Left ventricle myocardium inferior (tissue), 1 donor: ENCODE measurements at places on chromosomes 5 and 9.

- no peak for DNase-seq
Measured at GRCh38 chr5:81253875-81254274, 20.8 kb downstream of the CKMT2 start.

DNA sequence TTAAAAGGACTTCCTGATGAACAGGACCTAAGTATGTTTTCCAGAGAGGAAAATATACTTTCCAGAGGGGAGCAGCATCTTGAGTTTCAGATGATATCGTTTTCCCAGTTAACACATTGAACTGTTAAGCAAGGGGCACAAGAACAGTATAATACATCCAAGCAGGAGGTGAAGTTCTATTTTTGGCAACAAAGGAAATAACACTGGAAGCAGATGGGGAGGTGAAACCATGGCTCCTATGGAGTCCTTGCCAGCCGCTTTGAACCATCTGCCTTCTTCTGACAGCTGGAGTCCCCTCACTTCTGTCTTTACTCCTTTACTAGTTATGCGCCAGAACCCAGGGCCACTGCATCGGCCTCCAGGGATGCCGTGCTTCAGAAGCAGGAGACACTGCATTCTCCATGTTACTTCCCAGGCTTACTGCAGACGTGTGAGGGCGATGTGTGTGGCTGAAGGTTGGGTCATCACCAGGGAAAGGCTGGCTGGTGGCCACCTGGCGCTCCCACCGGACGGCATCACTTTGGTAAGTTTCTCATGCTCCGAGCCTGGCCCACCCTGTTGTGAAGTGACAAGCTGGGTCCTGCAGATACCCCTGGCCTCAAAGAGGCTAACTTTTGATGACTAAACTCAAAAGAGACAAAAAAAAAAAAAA is 77.8 kb downstream of the TTLL11 start:
- DNase-seq = no peak

GRCh38 chr5:90503596-90503995 is 25.8 kb downstream of the LYSMD3 start:
- DNase-seq = no peak

GRCh38 chr9:26727471-26727870 is 165.1 kb downstream of the CAAP1 start:
- no peak for DNase-seq

DNA sequence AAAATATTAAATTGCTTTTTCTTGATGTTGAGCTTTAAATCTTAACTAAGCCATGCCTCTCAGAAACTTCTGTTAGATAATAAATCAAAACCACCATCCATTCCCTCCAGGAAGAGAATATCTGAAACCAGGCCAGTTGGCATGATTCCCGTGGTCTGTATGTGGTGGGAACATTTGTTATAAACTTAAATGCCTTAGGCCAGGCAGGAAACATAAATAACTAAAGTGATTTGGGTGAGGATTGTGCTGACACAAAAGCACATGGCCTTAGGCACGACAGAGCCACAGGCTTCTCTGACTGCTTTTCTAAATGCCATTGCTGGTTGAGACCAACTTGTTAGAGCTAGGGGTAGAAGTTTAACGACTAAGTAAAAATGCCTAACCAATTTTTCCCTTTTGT is 255.9 kb downstream of the GABRG2 start:
- DNase-seq = no peak

DNA sequence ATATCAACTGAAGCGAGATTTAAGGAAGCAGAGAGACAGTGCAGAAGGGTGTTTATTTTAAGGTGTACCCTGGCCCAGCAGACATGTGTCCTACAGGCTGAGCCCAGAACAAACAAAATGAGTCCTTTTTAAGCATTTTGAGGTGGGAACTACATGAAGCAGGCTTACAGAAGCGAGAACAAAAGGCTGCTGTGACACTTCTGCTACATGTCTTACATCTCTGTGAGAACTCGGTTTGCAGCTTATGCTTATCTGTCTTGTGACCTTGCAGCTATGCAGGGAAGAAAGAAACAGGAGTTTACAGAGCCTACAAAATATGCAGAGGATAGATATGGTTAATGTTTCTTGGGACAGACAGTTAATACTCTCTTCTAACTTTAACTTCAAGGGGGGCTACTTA is 295.9 kb downstream of the CEMIP2 start:
- no peak for DNase-seq

GRCh38 chr5:54311176-54311677 is 854 bp upstream of the ARL15 start:
- no peak for DNase-seq

GRCh38 chr9:135198144-135198543 is 110.7 kb downstream of the OLFM1 start:
- no peak for DNase-seq

- no peak for DNase-seq
Measured at GRCh38 chr9:87276851-87277261, 220.8 kb upstream of the DAPK1 start.

- DNase-seq = no peak
Measured at GRCh38 chr5:162052676-162053075, 14.9 kb upstream of the GABRG2 start.

DNA sequence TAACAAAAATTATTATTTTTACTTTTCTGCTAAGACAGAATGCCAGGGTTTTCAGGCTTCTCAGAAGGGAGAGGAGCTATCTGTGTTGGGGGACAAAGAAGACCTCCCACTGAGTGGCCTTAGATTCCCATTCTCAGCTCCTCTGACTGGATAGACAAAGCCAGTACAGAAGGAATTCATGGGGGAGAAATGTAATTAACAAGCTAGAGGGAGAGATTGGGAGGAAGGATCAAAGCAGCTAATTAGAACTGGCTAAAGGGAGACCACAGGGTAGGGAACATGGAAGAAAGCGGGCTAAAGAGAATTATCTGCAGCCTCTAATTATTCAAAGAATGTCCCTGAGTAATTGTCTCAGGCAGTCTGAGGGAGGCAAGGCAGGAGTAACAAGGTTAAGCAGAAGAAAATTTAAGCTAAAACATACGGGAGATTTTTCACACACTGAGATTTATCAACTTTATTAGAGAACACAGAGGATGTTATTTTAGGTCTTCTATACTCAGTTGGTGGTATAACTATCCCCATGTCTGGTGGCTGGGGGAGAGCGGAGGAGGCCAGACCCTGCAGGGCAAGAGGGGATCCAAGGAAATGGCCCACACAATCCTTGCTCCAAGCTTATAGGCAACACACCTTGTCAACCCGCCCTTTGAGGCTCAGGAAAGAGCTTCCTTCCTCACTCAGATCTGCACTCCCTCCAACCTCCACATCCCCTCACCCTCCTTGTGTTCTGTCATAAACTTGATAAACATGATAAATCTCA is 87.7 kb upstream of the LRRTM2 start:
- DNase-seq = no peak

GRCh38 chr5:135891268-135891667 is 4.4 kb downstream of the IL9 start:
- DNase-seq = no peak

DNA sequence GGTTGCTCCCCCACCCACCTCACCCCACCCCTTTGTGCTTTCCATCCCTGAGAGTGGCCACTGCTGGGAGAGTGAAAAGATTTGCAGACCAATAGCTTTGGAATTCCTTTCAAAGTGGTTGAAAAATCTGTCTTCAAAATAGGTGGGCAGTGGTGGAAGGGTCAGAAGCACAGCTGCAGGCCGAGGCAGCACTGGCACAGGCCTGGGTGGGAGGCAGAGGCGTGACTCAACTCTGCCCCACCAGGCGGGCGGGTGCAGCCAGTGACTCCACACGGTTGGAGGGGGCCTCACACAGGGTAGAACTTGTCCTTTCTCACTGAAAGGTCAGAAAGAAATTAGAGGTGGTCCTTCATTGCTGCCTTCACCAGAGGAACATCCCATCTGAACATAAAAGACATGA is 214.9 kb upstream of the TBCA start:
- no peak for DNase-seq

DNA sequence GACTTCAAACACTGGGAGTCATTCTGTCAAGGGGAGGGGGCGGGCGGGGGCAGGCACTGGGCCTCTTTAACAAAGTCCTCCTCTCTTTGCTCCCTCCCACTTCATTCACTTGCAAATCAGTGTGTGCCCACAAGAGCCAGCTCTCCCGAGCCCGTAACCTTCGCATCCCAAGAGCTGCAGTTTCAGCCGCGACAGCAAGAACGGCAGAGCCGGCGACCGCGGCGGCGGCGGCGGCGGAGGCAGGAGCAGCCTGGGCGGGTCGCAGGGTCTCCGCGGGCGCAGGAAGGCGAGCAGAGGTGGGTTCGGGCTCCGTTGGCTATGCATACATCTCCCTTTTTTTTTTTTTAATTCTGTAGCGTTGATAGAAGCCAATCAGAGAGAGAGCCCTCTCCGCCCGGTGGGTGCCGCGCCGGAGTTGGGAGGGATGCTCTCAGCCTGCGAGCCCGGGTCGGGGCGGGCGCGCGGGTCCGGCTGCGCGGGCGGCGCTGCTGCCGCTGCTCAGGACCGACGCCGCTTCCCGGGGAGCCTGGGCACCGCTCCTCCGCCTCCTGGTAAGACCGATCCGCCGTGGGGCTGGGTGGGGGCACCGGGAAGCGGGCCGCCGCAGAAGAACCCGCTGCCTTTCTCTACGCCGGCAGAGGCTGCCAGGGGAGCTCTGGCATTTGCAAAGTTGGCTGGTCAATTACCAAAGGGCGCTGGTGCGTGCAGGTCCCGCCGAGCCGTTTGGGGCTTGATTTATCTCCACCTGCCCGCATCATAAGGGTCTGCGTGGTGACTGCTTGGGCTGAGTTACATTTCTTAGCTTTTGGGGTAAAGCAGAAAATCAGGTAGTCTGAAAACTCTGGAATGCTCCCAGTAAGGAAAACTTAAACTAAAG is at the start of gene CDH6:
Gene CDH6, plus strand, starts transcription at position 96 of the 877 bp plus-strand sequence. CDS start 73,788 bp downstream, outside the sequence.
- peak; percentile 21 for DNase-seq

- no peak for DNase-seq
Measured at GRCh38 chr9:92737216-92737606, 27.4 kb downstream of the BICD2 start.

DNA sequence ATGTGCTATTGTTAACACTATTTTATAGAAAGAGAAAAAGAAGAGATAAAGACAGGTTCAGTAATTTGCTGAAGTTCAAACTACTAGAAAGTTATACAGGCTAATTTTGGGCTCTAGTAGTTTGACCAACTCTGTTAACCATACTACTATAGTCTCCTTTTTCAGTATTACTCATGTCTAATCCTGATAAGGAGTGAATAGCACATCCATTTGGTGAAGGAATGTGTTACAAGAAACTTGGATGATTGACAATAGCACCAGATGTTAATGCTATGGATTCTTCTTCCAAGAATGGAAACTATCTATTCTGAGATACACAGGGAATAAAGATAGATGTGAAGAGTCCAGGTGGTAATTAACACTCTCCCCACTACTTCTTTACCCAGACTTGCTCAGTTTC is 677.3 kb downstream of the PRELID2 start:
- DNase-seq = no peak

DNA sequence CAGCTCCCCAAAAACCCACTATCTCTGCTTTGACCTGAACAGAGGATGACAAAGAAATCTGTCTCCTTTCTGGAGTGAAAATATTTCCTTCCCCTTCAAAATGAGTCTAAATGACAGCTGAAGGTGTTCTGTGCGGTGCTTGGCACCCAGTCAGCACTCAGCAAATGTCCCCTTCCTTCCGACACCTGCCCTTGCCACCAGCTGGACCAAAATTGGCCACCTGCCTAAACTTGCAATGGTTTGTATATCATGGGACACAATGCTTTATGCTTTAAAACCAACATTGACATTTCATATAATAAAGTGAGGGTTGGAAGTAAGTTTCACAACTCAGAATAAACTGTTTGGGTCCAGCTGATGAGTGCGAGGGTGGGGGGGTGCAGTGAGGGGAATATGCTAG is 7.5 kb upstream of the TTC1 start:
- no peak for DNase-seq

DNA sequence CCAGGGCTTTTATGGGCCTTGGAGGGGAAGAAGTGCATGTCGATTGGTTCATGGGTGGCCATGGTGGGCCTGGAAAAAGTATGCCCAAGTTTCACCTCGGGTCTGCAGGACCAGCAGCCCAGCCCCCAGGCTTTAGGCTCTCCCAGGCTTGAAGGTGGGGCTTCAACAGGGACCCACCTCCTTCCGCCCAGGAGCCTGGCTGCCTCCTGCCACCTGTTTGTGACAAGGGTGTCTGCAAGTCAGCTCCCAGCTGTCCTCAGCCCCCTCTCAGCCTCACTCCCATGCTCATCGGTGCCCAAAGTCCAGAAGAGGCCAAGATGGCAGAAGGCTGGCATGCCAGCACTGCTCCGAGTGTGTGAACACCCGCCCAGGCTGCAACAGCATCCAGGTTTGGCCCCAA is 1063.2 kb upstream of the ACO1 start:
- DNase-seq = no peak

DNA sequence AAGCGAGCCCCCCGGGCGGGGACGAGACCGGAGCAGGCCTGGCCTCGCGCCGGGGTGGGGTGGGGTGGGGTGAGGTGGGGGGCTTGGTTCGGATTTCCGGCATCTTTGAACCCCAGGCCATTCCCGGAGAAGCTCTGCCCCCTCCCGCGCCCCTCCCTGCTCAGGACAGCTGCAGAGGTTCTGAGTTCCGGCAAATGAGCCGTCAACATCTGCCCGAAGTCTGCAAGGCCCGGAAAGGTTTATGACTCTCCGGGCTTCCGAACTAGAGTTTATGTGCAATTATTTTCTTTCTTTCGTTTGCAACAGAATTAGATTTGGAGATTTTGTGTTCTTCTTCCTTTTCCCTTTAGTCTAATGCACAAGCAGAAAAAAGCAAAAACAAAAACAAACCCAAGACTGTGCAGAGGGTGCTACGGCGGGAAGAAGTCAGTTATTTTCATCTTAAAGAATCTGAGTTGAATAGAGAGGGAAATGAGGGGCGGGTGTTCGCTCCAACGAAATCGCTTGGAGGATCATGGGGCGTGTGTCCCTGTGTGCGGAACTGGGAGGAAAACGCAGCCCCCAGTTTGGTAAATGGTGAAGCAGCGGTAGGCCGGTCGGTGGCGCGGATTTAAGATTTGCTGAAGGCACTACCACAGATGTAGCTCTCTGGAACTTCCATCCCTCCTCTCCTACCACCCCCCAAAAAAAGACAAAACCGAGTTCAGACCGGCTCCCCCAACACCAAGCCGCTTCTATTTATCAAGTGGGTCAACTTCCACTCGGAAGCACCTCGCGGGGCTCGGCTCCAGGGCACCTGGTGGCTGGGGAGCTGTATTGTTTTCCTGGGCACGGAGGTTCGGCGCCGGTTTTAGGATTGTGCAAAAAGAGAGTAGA is 4.8 kb downstream of the LHX2 start:
- no peak for DNase-seq

DNA sequence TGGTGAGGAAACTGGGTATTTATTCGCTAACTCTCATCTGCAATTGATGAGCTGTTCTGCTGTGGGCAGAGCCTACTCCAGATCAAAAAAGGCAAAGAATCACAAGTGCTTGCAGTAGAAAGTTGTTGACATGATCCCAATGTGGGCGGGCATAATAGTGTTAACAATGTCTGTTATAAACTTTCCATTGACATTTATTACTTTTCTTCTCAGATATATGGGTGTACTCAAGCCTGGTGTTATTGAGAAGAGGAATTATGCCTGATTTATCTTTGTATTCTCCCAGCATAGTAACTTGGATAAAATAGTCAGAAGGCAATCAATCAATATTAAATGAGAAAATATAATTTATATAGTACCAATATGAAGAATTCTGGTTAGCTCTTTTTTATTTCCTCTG is 47.8 kb downstream of the ZNF474 start:
- DNase-seq = no peak

GRCh38 chr5:149011084-149011483 is 51.8 kb downstream of the SH3TC2 start:
- no peak for DNase-seq
